Stimulated activated CD8-positive, alpha-beta memory T cell treated with anti-CD3 and anti-CD28 coated beads, Interleukin-2, amount 100 ng/mL, for 1 hour (primary cell): ENCODE measurements at places on chromosomes 4 and X.

- DNase-seq, result no peak
Measured at GRCh38 chr4:38004062-38004461, 43.9 kb downstream of the PTTG2 start.

GRCh38 chr4:76641758-76642157, 206.7 kb downstream of the SHROOM3 start:
- DNase-seq, result no peak

DNA sequence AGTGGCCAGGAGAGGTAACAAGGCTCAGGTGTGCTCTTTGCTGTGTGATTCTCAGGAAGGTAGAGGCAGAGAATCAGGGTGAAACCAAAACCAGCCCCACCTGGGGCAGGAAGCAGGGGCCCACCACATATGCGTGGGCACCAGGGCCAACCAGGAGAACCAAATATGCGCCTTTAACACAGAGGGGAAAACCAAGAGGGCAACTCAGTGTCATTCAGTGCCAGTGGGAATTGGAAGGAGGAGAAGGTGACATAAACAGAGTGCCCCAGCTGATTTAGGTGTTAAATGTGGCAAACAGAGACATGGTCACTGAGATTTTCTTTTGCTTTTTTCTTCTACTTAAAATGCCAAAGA, 106.8 kb upstream of the MAMLD1 start:
- DNase-seq, result no peak

GRCh38 chr4:70570796-70571195, 21.3 kb upstream of the AMBN start:
- DNase-seq, result no peak

- DNase-seq, result no peak
Measured at GRCh38 chrX:26442340-26442739, 226.4 kb downstream of the MAGEB5 start.

DNA sequence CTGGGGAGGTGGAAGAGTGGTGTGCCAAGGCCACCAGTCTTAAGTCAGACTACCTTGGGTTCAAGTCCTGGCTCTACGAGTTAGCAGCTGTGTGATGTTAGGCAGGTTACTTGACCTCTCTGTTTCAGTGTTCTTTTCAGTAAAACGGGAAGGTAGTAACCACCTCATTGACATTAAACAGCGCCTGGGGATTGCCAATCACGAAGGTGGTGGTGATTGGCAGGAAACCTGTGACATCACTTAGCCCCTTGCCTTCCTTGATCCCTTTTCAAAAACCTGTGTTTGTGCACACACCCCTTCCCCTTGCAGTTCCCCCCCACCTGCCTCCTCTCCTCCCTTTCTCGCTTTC, 7.6 kb downstream of the KLF3 start:
- no peak for DNase-seq

- no peak for DNase-seq
Measured at GRCh38 chrX:10089378-10089795, 67.4 kb upstream of the CLCN4 start.

GRCh38 chr4:78956975-78957374, 17.7 kb upstream of the PAQR3 start:
- DNase-seq, result no peak

GRCh38 chrX:16851421-16851820, 18.7 kb downstream of the RBBP7 start:
- no peak for DNase-seq

DNA sequence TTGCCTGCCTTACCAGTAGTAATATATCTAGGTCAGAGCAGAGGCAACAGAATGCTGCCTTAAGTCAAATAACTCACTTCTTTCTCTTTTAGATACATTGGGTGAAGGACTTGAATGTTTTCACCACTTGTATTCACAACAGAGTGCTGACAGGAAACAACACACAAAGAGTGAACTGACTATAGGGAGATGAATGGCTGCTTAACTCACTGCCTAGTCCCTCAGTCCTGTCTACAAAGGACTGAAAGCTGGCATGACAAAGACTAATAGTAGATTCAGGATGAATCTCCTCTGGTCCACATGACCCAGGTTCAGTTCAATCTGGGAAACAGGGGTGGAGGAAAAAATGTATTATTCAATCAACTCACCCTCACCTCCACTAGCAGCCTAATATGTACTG, 134.2 kb downstream of the GALNTL6 start:
- no peak for DNase-seq

GRCh38 chr4:69124941-69125340, 28.7 kb downstream of the UGT2B7 start:
- DNase-seq, result no peak

GRCh38 chr4:87649980-87650379, at the start of gene DMP1:
DMP1 (plus strand) TSS chr4:87650280; CDS start chr4:87656493, 6,213 bp downstream.
- DNase-seq, result no peak

- DNase-seq, result peak; percentile 37
Measured at GRCh38 chr4:3442959-3443749, 1.4 kb downstream of the HGFAC start.

GRCh38 chrX:105120463-105120862, 100.0 kb downstream of the TEX13A start:
- no peak for DNase-seq

DNA sequence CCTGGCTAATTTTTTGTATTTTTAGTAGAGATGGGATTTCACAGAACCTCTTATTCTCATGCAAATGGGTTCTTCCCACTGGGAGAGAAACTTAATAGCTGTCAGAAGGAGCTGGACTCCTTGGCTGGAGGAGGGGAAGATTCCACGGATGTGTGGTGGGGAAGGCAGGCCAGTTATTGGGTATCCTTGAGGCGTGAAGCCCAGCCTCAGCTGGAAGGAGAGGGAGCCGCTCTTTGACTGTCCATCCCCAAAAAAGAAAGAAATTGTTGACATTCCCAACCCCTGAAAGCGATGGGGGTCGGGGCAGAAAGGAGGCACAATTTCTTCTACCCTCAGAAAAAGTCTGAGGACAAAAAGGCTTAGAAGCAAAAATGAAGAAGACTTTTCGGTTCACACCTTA, 983.1 kb upstream of the PABPC4L start:
- no peak for DNase-seq

- no peak for DNase-seq
Measured at GRCh38 chrX:152399395-152399794, 51.7 kb downstream of the GABRA3 start.

- DNase-seq, result no peak
Measured at GRCh38 chrX:153642655-153643430, 4.2 kb upstream of the DUSP9 start.

DNA sequence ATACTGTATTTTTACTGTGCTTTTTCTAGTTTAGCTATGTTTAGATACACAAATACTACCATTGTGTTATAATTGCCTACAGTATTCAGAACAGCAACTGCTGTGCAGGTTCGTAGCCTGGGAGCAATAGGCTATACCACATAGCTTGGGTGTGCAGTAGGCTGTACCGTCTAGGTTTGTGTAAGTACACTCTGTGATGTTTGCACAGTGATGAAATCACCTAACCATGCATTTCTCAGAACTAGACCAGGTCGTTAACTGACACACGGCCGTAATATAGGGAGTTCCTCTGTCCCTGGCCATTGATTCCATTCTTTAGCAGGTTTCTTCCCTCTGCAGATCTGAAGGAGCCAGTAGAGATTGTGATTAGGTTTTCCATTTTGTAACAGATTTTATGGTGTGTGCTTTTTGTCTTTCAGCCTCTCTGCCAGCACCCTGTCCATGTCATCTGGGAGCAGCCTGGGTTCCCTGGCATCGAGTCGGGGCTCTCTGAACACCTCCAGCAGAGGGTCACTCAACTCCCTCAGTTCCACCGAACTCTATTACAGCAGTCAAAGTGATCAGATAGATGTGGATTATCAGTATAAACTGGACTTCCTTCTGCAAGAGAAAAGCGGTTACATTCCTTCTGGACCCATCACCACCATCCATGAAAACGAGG, 59.5 kb downstream of the CLDN22 start:
- DNase-seq, result no peak

DNA sequence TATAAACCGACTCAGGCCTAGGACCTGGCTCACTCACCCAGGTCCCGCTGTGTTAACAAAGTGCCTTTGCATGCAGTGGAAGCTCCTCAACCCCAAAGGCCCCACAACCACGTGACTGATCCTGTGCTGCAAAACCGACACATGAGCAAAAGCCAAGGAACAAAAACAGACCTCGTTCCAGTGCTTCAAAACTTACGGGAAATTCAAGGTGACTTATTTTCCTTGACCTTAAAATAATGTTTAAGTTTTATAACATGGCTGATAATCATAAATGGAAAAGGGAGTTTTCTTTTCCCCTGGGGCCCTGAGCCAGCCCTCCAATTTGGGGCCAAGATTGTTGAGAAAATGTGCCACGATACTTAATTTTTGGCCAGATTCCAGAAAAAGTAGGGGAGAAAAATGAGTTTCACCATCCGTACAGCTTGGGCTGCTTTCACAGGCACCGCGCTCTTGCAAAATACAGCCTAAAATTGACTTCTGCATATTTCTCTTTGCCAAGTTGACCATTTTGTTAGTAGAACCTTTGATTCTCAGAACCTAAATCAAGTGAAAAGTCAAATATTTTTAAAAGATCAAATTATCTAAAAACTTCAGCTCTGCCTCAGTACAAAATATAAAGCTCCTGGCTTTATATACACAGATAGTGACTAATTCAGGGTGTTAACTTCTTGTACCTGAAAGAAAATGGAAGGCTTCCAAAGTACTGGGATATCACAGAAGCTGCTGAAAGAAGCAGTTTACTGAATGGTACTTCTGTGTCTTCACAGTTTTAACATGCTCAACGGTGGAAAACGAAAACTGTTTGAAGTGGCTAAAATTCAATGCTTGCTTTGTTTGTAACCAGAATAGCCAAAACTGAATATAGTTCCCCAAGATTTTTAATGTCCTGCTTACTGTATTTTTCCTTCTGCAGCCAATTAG, 93.8 kb downstream of the APBB2 start:
- DNase-seq, result no peak

- DNase-seq, result no peak
Measured at GRCh38 chr4:86950831-86951525, 16.2 kb downstream of the AFF1 start.

DNA sequence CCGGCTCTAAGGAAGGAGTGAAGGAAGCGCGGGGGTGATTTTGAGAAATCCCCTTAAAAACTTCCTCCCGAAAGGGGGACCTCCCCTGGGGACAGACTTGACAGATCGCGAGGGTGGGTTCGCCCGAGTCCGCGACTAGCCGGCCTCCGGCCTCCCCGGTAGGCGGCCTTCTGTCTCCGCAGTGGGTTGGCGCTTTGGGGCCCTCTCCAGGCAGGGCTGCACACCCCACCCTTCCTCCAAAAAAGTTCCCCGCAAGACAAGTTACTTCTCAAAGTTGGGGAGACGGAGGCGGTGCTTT, 24.8 kb downstream of the HOPX start:
- DNase-seq, result no peak

- no peak for DNase-seq
Measured at GRCh38 chrX:150202641-150203247, 160.4 kb upstream of the MAMLD1 start.

- DNase-seq, result no peak
Measured at GRCh38 chr4:139933541-139933940, 220.4 kb downstream of the MAML3 start.

DNA sequence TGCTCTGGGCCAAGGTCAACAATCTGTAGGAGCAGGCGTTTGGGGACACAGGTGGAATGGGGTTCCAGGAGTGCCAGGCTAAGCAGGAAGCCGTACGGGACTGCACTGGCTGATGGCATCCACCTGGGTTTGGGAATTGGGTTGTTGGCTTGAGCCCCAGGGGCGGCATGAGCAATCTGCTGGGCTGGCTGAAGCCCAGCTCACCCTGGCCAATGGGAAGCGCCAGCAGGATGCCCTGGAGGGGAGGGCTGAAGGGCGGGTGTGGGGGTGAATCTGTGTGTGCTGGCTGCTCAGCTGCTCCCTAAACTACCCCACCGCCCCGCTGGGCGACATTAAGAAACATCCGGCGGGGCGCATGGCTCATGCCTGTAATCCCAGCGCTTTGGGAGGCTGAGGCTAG, 8.9 kb upstream of the RGS12 start:
- no peak for DNase-seq

DNA sequence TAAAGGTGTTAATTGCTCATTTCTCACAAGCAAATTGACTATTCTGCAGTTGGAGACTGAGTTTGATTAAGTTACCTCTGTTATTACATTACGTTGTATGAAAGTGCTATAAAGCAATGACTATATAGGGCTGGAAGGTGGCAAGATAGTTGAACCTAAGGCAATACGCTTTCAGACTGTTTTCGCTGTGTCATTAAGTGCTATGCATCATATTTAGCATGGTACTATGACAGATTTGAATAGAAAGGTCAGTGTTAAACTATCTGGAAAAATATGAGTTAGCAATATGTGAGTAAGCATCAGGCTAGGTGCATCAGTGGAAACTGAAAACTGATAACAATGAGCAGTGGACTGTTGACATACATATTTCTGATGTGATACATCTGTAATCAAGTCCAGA, 206.0 kb upstream of the ARHGAP24 start:
- no peak for DNase-seq

GRCh38 chr4:138655286-138655685, 360.3 kb upstream of the NOCT start:
- DNase-seq, result no peak

- no peak for DNase-seq
Measured at GRCh38 chr4:106971636-106972035, 64.5 kb downstream of the DKK2 start.

GRCh38 chrX:44447214-44447613, 95.4 kb downstream of the FUNDC1 start:
- no peak for DNase-seq
